Motor neuron (in vitro differentiated cells): ENCODE measurements at places on chromosomes 13 and 19.

- ATAC-seq = no peak
Observed at GRCh38 chr19:13097463-13098258, 5.0 kb downstream of the LYL1 start.

DNA sequence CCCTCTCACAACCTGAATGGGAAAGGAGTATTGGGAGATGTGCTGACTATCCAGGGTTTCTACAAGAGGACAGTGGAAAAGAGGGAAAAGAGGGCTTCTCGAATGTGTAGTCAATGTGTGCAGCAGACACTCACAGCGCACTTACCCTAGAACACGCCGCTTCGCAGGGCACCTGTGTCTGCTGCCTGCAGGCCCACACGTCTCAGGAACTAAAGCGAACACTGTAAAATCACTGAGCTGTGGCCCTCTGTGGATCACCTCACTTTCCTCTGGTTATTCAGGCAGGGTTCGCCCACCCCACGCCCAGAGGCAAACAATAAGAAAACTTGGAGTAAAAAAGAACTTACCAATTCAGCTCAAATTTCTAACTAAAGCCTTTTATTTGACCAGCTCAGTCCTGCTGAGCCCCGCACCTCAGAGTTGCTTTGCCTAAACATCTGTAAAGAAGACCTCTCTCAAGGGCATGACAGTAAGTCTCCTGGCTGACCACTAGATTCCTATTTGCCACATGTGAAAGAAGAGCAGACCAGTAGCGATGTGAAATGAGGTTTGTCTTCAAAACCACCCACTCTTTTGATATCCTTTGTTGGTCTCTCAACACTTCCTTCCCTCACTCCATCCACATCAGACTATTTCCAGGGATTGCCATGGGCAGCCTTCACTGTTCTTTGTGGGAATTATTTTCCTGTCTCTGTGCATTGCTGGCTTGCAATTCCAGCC is 19.3 kb upstream of the DOCK9 start:
- no peak for ATAC-seq

GRCh38 chr19:9565900-9566705 is 18.2 kb downstream of the ZNF121 start:
- no peak for ATAC-seq

DNA sequence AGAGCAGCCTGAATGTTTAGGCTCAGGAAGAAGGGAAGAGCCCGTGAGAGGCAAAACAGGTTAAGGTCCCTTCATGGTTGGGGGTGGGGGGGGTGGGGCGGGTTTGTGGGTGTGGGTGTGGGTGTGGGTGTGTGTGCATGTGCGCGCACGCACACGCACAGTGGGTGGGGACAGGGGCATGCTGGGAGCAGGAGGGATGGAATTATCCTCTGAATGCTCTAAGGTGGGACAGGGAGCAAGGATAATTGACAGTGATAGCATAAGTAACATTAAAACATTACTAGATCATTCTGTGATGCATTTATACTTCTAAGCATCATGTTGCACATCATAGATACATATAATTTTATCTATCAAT is 64.7 kb downstream of the CCDC70 start:
- no peak for ATAC-seq

GRCh38 chr19:45275370-45275971 is 24.4 kb downstream of the MARK4 start:
- peak; percentile 77 for ATAC-seq

DNA sequence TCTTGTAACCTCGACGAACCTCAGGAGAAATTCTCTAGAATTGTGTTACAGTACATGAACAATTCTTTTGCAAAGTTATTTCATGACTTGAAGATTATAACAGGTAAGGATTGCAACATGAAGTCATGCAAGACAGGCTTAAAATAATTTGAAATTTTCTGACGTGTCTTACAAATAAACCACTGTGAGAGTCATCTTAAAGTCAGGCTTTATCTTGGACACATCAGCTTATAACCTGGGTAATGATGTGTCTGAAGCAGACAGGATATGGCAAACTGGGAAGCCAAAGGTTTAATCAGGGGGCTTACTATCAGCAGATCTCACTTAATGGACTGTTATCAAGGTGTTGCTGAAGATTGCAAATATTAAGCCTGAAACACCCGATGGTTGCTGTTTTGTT is 407.8 kb downstream of the KLF5 start:
- no peak for ATAC-seq

GRCh38 chr13:107770541-107770940 is 444.8 kb downstream of the LIG4 start:
- no peak for ATAC-seq

DNA sequence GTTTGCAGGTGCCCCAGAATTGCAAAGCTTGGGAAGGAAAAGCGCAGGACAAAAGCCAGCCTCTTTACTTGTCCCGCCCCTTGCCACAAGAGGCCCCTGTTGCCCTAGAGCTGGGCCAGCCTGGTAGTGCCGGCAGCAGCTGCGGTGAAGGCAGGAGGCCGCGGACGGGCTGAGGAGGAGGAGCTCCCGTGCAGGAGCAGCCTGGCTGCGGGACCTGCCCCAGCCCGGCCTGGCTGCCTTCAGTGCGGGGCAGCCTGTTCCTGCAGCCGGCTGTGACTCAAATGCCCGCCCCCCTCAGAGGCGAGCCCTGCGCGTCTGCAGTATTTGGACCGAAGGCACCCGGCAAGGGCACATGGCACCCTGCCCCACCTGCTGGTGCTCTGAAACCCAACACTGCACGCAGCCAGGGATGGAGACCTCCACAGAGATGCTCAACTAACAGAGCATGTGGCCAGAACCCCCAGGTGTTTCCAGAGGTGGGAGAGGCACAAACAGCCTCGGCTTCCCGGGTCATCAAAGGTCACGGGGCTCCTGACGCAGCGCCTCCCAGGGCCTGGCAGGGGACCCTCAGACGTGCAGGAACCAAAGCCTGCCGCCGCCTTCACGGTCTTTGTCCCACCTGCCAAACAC is 29.7 kb downstream of the NAXD start:
- peak; percentile 73 for ATAC-seq

- no peak for ATAC-seq
Observed at GRCh38 chr19:3660493-3661219, 34.1 kb upstream of the CACTIN start.

DNA sequence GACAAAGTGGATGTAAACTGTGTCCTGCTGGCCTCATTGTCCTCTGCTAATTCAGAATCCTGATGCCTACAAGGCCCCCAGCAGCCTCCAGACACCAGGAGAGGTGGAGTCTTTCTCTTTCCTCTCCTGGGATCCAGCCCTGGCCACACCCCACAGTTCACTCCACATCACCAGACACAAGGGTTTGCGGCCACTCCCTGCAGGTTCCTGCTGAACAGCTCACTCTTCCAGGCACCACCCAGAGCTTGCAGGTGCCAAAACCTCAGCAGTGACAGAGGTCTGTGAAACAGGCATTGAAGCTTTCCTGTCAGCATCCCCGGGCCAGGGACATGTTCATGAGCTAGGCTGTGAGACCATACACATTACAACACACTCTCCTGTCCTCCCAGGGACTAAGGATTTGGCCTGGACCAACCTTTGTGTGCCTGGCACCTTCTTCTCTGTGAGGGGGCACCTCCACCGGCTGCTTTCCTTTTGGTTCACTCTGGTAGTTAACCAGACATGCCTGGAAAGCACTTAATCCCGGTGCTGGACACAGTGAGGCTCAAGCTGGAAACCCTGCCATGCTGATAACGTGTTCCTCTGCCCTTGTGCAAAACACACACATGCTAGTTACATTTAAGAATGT is 11.1 kb upstream of the ATP12A start:
- no peak for ATAC-seq

DNA sequence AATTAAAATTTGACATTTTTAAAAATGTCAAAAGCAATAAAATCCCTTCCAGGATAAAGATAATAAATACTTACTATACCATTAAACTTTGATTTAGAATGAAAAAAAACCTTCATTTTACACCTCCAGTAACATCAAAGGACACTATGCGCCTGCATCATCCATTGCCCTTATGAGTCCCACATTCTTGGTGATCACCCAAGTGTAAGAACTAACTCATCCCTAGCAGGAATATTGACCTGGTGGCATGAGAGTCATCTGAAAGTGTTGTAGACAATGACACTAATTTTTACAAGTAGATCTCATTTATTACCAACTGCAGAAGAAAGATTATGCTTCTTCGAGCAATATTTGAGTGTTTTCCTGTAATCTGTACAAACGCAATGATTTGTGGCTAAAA is 1128.9 kb downstream of the EFNB2 start:
- ATAC-seq = no peak

GRCh38 chr19:30077851-30078355 is 135.9 kb downstream of the URI1 start:
- no peak for ATAC-seq

GRCh38 chr13:105502193-105502592 is 1033.3 kb downstream of the EFNB2 start:
- no peak for ATAC-seq

- ATAC-seq = no peak
Observed at GRCh38 chr19:37975071-37975470, 68.1 kb downstream of the SIPA1L3 start.

DNA sequence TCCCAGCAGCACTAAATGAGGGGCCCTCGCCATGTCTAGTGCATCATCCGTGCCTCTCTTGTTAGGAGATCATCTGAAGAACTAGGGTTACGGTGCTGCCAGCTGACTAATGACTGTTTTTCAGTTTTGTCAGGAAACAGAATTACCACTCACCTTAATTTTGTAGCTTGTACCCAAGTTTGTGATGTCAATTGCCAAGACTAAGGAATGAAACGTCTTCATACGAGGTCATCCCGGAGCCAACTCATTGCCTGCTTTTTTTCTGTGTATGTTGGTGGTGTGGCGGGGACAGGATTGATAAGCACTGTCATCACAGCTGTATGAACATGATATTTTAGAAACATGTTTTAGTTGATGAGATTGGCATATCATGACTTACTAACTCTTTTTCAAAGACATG is 100.6 kb downstream of the TNFRSF19 start:
- no peak for ATAC-seq

DNA sequence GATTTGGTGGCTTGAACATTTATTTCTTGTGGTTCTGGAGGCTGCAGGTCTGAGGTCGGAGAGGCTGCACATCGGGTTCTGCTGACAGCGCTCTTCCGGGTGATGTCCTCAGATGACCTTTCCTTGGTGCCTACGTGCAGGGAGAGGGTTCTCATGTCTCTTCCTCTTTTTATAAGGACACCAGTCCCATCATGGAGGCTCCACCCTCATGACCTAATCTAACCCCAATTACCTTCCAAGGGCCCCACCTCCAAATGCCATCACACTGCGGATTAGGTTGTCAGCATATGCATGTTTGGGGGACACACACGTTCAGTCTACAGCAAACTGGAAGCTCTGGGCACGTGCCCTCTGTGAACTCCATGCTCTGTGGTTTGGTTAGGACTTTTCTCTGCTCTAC is 338.6 kb downstream of the FGF9 start:
- no peak for ATAC-seq

GRCh38 chr13:113148940-113149503 is 9.4 kb upstream of the PROZ start:
- ATAC-seq = no peak

DNA sequence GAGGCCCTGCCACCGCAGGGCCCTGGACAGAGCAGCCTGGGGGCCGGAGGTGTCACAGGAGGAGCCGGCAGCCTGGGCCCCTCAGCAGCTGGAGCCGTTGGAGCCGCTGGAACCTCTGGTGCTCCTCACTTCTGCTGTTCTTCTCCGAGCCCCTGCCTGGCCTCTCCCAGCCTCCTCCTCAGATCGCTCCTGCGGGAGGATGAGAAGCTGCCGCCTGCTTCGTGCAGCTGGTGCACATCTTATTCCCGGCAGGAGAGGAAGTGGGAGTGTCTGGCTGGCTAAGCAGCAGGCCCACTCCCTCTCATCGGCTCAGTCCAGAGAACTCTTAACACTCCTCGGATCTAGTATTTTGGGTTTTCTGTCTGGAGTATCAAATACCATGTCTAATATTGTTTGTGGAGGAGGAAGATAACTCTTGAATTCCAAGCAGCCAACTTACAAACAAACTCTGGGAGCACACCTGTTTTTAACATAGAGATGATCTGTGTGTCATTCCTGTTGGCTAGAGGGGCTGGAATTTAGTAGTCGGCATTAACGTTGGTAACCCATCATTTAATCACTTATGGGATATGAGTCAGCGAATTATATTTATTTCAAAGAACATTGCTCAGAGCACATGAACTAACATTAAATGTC is 37.1 kb upstream of the RNF113B start:
- ATAC-seq = peak; percentile 65

DNA sequence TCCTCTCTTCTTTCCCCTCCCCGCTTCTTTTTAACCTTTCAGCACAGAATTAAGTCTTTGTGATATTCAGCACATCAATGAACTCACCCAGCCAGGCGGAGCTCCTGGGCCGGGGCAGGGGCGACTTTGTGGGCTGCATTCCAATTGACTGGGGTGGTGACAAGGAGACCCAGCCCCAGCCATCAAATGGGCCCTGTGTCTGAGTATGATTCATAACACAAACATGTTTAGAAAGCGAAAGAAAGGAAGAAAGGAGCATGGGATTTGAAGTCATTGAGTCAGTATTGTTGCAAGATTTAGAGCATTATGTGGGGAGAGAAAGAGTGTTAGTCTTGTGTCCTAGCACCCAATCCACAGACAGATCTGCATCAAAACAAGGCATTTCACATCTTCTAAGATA is 185.3 kb downstream of the LHFPL6 start:
- peak; percentile 92 for ATAC-seq

DNA sequence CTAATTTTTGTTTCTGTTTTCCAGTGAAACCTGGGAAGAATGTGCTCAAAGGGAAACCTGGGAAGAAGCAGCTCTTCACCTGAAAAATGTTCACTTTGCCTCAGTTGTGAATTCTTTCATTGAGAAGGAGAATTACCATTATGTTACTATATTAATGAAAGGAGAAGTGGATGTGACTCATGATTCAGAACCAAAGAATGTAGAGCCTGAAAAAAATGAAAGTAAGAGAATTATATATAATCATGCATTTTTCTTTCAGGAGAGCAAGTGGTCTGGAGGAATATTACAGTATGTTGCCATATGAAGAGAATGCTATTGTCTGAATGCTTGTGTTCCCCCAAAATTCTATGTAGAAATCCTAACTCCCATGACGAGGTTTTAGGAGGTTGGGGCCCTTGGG is 3.4 kb downstream of the NUDT15 start:
- ATAC-seq = no peak
